ENCODE measurements at places on chromosomes 3 and 15. TPM values are rescaled to one million over a fixed set of nuclear protein-coding genes. Genes with fewer than 3 reads are reported as not detected.

GMNC gene
- total RNA-seq, result 6.9 TPM

FBXW12 gene
- total RNA-seq, result not detected

SMCO1 gene
- total RNA-seq, result not detected

FAM3D gene
- total RNA-seq, result not detected

HCLS1 gene
- total RNA-seq, result 20.4 TPM

LYZL4 gene
- total RNA-seq, result not detected

CCR3 gene
- total RNA-seq, result not detected

- DNase-seq, result no peak
These were observed 284.8 kb downstream of the GBE1 start for GRCh38 chr3:81476692-81477091.

DNA sequence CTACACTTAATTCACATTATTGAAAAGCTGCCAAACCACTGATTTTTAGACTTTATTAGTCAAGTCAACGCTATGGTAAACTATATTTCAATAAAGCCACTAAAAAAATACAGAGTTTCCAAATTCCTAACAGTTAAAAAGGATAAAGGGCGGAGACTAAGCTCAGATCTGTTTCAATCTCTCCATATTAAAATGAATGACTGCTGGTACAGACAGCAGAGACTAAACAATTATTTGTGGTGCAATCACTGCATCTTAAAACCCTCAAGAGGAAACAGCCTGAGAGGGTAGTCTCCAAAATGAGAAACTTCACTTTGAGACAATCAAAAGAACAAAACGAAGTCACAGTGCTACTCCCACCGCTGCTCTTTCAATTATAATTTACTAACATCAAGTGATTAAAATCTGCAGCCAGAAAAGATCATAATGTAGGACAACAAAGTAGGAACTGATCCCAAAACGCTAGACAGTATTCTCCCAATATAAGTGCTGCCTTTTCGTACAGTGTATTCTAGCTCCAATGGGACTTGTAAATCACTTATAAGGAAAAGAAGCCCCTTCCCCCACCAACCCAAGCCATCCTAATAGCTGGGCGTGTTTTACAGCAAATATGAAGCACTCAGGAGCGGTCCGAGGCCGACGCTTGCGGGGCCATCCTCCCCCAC, 1.2 kb downstream of the UBP1 start:
- no peak for DNase-seq

GRCh38 chr3:195263193-195263924, 7.6 kb downstream of the XXYLT1 start:
- peak; percentile 37 for DNase-seq

DNA sequence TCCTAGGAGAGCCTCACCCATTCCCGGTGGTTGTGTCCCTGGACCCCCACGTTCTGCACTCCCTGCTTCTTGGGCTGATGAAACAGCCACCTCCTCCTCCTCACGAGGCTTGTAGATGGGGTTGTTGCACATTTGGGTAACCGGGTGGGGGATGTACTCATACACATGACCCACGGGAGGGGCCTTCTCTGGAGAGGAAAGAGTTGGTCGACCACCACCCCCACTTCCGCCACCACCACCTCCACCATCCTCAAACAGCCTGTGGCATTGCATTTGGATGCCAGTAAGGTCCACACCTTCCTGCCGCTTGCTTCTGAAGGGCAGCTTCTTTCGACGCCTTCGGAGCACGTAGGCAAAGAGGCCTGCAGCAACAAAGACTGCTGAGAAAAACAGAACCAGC, 7.7 kb downstream of the SLITRK3 start:
- DNase-seq, result no peak

- no peak for DNase-seq
These were observed 114.0 kb upstream of the OSTN start for GRCh38 chr3:191085091-191085490.

DNA sequence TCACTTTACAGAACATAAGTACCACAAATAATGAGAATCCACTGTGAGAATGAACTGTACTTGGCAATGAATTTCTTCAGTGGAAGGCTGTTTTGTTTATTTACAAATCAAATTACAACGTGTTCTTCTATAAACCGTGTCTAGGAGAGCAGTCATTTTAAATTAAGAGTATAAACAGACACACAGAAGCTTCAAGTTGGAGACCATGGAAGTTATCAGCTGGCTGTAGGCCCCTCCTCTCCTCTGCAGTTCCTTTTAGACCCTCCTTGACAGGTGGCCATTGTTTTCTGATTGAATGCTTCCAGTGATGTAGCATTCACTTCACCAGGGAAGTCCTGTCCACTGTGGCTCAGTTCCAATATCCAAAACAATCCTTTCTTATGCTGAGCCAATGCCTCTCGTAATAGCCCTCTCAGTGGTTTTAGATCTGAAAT, 7.3 kb upstream of the MAPK6 start:
- DNase-seq, result no peak

DNA sequence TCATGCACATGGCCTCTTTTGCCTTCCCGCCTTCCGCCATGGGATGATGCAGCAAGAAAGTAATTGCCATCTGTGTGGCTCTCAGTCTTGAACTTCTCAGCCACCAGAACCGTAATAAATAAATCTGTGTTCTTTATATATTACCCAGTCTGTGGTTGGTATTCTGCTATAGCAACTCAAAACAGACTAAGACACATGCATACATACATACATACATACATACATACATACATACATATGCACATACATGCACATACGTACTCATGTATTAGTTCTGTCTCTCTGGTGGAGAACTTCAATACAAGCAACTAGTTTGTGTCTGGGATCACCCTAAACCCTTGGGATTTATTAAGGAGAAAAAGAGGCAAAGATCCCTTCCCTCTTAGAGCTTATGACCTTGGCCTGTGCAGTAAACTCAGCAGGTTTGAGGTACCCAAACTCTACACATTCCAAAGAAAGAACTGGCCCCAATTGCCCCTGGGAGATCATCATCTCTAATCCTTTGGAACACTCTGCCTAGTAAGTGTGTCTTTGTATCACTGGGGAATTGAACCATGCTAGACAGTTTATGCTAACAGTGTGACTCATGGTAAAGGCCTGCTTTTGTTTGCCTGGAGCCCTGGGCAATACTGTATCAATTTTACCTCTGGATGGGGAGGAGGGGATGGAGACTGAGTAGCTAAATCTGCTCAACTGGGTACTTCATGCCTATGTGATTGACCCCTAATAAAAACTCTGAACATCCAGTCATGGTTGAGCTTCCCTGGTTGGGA, 115.6 kb upstream of the LMCD1 start:
- DNase-seq, result no peak

DNA sequence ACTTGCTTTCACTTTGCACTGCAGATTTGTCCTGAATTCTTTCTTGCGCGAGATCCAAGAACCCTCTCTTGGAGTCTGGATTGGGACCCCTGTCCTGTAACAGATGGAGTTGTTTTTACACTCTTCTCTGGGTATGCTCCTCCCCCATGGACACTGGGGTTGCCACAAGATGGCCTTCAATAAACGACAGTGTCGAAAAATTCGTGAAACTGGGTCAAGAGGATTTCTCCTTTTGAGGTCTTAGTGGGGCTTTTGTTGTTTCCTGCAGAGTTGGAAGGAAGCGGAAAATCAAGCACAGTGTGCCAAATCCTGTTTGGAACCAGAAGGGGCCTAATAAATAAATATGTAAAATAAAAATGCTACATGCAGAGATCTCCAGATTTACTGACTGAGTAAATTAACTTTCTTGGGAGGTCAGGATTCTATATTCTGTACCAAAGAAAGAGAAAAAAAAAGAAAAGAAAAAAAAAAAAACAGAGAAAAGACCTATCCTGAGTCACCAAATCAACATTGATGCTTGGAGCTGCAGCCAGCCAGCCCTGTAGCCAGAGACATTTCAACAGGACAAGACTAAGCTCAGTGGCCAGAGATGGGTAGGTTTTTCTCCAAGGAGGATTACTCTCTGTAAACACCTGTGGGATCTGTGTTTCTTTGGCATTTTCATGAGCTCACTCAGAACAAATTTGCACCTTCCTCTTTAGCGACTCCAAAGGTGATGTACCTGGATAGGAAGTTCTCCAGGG, 24.8 kb downstream of the CCDC80 start:
- DNase-seq, result no peak

DNA sequence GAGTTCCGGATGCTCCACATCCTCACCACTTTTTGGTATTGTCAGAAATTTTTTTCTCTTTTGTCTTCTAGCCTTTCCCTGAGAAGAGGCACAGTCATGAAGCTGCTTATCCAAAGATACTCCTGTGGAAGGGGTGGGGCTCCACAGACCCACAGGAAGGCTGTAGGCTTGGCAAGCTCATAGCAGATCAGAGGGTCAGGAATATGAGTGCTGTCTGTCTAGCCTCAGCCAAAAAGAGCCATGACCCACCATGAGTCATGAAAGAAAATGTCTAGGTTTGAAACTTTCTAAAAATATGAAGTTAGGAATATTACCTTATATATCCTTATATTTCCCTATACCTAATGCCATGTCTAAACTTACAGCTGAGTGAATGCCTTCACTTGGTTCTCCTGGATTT, 118.2 kb upstream of the THBS1 start:
- no peak for DNase-seq

GRCh38 chr3:181493423-181493822, 218.3 kb upstream of the SOX2 start:
- no peak for DNase-seq
